Cardiac muscle cell (in vitro differentiated cells and primary cell): ENCODE measurements at places on chromosomes 11 and 22. TPM values are rescaled to one million over a fixed set of nuclear protein-coding genes. Genes with fewer than 3 reads are reported as not detected.

Gene KCTD14
- polyA plus RNA-seq, result 0.23 and 0.96 TPM in 2 replicates

Gene GAS2
- 6.2 and 8.2 TPM in 2 replicates for polyA plus RNA-seq

Gene MGAT3
- polyA plus RNA-seq, result 9.9 and 12.3 TPM in 2 replicates

Gene MLC1
- polyA plus RNA-seq, result 0.32 TPM in 1 of 2 replicates, not detected in the other

Gene CAPN5
- polyA plus RNA-seq, result 8.8 and 10.0 TPM in 2 replicates

Gene HBG2
- polyA plus RNA-seq, result 0.54 TPM in 1 of 2 replicates, not detected in the other

Gene CABP4
- 0.55 TPM in 1 of 2 replicates, not detected in the other for polyA plus RNA-seq

Gene OR10G8
- polyA plus RNA-seq, result not detected in 2 replicates

Gene OR52N5
- polyA plus RNA-seq, result 0.10 TPM in 1 of 2 replicates, not detected in the other

Gene NEAT1
- 4.2 and 5.6 TPM in 2 replicates for polyA plus RNA-seq

Gene ZNF280A
- polyA plus RNA-seq, result not detected in 2 replicates

Gene WNT7B
- polyA plus RNA-seq, result not detected in 2 replicates

Gene MISFA
- polyA plus RNA-seq, result 4.0 and 6.1 TPM in 2 replicates

Gene CNTN5
- 30.0 and 30.8 TPM in 2 replicates for polyA plus RNA-seq

Gene SOX6
- polyA plus RNA-seq, result 3.7 and 7.0 TPM in 2 replicates

Gene TMPRSS5
- polyA plus RNA-seq, result 0.96 TPM in 1 of 2 replicates, not detected in the other

Gene AGBL2
- 1.7 TPM in 1 of 2 replicates, not detected in the other for polyA plus RNA-seq

Gene OR51B2
- not detected in 2 replicates for polyA plus RNA-seq

Gene ELFN2
- polyA plus RNA-seq, result not detected in 2 replicates

Gene TMEM126A
- polyA plus RNA-seq, result 39.9 and 42.9 TPM in 2 replicates

Gene OR5D13
- not detected in 2 replicates for polyA plus RNA-seq

Gene APOBEC3B
- 6.8 and 9.4 TPM in 2 replicates for polyA plus RNA-seq

Gene OR5B21
- polyA plus RNA-seq, result not detected in 2 replicates

Gene LRRC74B
- polyA plus RNA-seq, result 1.2 TPM in 1 of 2 replicates, not detected in the other

Gene OR4D5
- not detected in 2 replicates for polyA plus RNA-seq

Gene RASD2
- 0.61 and 2.3 TPM in 2 replicates for polyA plus RNA-seq

Gene ENTHD1
- polyA plus RNA-seq, result not detected in 2 replicates

Gene HSPB2
- 6.6 and 9.2 TPM in 2 replicates for polyA plus RNA-seq

Gene THAP12
- 24.8 and 37.6 TPM in 2 replicates for polyA plus RNA-seq

Gene OR52J3
- not detected in 2 replicates for polyA plus RNA-seq

Gene CAPRIN1
- polyA plus RNA-seq, result 120 and 163 TPM in 2 replicates

Gene SAA2
- 0.29 and 0.45 TPM in 2 replicates for polyA plus RNA-seq

Gene ZC3H12C
- polyA plus RNA-seq, result 1.0 and 1.7 TPM in 2 replicates

Gene CHADL
- polyA plus RNA-seq, result 0.49 and 1.8 TPM in 2 replicates

Gene ZNF143
- polyA plus RNA-seq, result 28.2 and 28.7 TPM in 2 replicates

Gene ALX4
- polyA plus RNA-seq, result not detected in 2 replicates

Gene AMBRA1
- 10.5 and 12.8 TPM in 2 replicates for polyA plus RNA-seq

Gene CRYBB2
- not detected in 2 replicates for polyA plus RNA-seq

Gene RIMBP3C
- 0.32 and 0.59 TPM in 2 replicates for polyA plus RNA-seq

Gene CD248
- polyA plus RNA-seq, result 20.2 and 31.2 TPM in 2 replicates

Gene KCNE3
- polyA plus RNA-seq, result 0.17 and 0.33 TPM in 2 replicates
